ENCODE measurements at places on chromosomes 6 and 20. TPM values are rescaled to one million over a fixed set of nuclear protein-coding genes. Genes with fewer than 3 reads are reported as not detected.

PCSK2 gene
- total RNA-seq: not detected

C6orf52 gene
- total RNA-seq: not detected

FAM110A gene
- 7.2 TPM for total RNA-seq

XPO5 gene
- 46.8 TPM for total RNA-seq

REM1 gene
- not detected for total RNA-seq

HCK gene
- total RNA-seq: not detected

XKR7 gene
- not detected for total RNA-seq

PBX2 gene
- 51.4 TPM for total RNA-seq

CD109 gene
- 80.0 TPM for total RNA-seq

OPRM1 gene
- not detected for total RNA-seq

COX4I2 gene
- not detected for total RNA-seq

CCN6 gene
- not detected for total RNA-seq

COL9A3 gene
- total RNA-seq: 0.43 TPM

SLC18B1 gene
- 3.1 TPM for total RNA-seq

BCAS1 gene
- not detected for total RNA-seq

ANKS1A gene
- total RNA-seq: 8.8 TPM

SLC22A16 gene
- total RNA-seq: not detected

OR2H2 gene
- not detected for total RNA-seq

SUMO4 gene
- 1.5 TPM for total RNA-seq

PTCHD4 gene
- total RNA-seq: 0.88 TPM

TNF gene
- under 0.01 TPM for total RNA-seq

CYP21A2 gene
- not detected for total RNA-seq

BPI gene
- total RNA-seq: not detected

LHFPL5 gene
- not detected for total RNA-seq

ZDHHC14 gene
- 1.1 TPM for total RNA-seq

IYD gene
- total RNA-seq: not detected

UBR2 gene
- total RNA-seq: 30.9 TPM

GHRH gene
- total RNA-seq: not detected

SLC17A1 gene
- not detected for total RNA-seq

RUNX2 gene
- 18.3 TPM for total RNA-seq

CALHM5 gene
- 2.2 TPM for total RNA-seq

GSTA2 gene
- not detected for total RNA-seq

SMOC2 gene
- 0.22 TPM for total RNA-seq

FILIP1 gene
- total RNA-seq: 0.43 TPM

ARMC12 gene
- total RNA-seq: not detected

SAMD10 gene
- total RNA-seq: 2.6 TPM

ANKRD66 gene
- not detected for total RNA-seq

FAM83D gene
- total RNA-seq: 37.2 TPM

FBXO5 gene
- total RNA-seq: 38.9 TPM

All from placental pericyte (primary cell).